ENCODE measurements at places on chromosomes 1 and 21.

- no peak for DNase-seq
These were observed 81.0 kb upstream of the PLD5 start for GRCh38 chr1:242605521-242605920.

DNA sequence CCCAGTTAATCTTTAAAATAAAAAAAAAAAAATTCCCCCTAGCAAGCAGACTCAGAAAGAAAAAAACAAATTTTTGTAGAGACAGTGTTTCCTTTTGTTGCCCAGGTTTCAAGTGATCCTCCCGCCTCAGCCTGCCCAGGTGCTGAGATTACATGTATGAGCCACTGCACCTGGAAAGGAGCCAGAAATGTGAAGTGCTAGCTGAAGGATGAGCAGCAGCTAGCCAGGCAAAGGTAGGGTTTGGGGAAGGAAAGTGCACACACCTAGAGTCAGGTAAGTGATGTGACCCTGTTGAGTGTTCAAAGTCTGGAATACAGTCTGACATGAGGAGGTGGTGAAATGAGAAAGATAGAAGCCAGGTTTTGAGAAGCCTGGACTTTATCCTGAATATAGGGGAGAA, 1.7 kb downstream of the AKR1A1 start:
- DNase-seq, result no peak

- DNase-seq, result no peak
These were observed 46.5 kb downstream of the RAP1GAP start for GRCh38 chr1:21622466-21623315.

GRCh38 chr1:181632492-181632891, 149.2 kb downstream of the CACNA1E start:
- DNase-seq, result no peak

DNA sequence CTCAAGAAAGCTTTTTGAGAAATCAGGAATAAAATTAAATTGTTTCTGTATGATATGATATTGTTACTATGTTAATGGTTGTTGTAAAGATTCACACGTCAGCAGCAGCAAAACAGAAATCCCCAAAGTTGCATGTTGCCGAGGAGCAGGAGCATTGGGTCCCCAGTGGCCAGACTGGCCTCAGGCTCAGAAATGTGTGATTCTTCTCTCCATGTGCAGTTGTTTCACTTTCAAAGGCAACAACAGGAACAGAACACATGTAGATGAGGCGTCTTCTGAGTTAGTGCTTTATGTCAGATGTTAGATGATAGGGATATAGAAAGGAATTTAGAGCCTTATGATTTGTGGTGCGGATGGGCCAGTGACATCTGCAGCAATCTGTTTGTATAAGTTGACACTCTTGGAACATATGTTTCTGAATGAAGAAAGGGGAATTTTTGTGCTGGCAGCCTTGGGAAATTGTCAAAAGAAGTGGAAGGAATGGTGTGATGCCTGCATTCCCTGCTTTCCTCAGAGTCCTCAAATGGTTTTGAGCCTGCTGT, 2.1 kb upstream of the TTLL7 start:
- DNase-seq, result no peak
